PC-3 (cell line): ENCODE measurements at places on chromosomes 7 and 10. TPM values are rescaled to one million over a fixed set of nuclear protein-coding genes. Genes with fewer than 3 reads are reported as not detected.
A peak's percentile ranks its signal among the peaks of the same experiment; 100 is the strongest.

DNA sequence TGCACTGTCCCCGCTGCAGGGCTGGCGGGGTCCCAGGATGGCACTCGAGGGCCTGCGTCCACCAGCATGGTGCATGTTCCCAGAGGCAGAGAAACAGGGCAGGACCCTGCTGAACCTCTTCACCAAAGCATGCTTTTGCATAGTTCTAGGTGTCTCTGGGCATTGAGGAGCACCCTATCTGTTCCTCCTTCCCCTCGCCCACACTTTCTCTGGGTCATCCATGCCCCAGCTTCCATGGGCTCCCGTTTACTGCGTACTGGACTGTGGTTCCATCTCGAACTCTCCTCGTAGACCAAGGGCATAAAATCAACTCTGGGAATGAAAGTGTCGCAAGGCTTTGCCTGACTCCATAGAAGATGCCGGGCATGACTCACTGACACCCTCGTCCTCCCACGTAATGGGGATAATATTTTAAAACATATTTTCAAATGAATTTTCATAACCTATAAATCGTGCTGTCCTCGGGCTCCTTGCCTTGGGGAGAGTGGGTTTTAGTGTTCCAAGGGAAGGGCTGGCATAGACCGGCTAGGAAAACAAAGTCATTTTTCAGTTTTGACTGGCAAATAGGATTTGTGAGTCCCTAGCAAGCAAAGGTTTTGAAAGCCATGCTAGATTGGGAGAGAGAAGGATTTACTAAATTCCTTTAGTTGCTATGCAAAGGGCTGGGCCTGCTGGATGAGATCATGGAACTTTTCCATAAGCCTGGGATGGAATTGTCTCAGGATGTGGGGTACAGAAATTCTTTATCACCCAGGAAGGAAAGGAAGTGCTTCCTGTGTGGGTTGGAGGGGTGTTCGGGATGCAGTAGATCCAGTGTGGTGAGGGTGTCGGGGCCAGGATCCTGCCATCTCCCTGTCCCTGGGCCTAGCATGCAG is 498.7 kb upstream of the MKI67 start:
- no peak for DNase-seq

CHN2 gene
- 3.1 and 7.7 TPM in 2 replicates for total RNA-seq

DNA sequence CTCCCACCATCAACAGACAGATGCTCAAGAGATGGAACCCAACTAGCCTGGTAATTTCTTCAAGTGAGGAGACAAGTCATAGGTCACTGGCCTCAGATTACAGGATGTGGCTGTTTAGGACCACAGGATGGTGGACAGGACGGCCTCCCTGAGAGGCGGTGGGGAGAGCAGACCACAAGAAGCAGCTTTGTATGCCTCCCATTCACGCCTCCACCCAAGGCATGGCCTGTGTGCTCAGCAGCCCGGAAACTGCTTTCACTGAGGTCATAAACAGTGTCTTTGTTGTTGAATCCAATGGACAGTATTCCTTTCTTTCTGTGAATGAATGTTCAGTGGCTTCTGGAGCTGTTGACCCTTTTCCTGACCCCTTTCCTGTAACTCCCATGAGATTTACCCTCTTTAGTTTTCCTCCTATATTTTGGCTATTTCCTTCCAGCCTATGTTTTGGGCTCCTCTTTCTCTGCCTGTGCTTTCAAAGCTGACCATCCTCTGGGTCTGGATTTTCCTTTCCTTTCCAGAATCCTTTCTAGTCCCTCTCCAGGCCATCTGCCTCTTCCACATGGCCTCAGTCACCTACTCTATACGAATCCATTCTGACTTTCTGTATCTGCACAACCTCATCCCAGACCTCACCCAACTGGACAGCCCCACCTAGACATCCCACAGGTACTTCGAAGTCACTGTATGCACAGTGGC is 32.4 kb upstream of the INPP5F start:
- no peak for DNase-seq

LOXL4 gene
- 7.8 and 8.2 TPM in 2 replicates for total RNA-seq

DNA sequence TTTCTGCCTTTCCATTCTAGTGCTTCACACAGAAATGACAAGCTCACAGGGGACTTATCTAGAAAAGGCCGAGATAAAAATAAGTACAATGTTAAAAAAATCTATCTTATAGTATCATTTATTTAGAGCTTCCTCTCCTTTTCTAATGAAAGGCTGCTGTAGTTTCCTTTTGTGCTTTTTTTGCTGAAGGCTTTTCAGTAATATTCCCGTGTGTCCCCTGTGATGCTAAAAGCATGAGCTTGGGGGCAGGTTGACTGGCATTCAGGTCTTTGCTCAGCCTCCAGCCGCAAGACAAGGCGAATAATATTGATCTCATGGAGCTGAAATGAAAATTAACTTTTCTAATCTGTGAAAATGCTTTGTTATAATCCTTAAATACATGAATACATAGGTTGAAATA is 143.0 kb downstream of the ST7 start:
- DNase-seq: no peak

- DNase-seq: peak; percentile 75
Measured at GRCh38 chr10:78852466-78853240, 216.1 kb upstream of the ZMIZ1 start.

AKR1D1 gene
- not detected in 2 replicates for total RNA-seq
